ENCODE measurements at places on chromosomes 12 and 14. TPM values are rescaled to one million over a fixed set of nuclear protein-coding genes. Genes with fewer than 3 reads are reported as not detected.

Gene GPD1
- 0.41 TPM for total RNA-seq

Gene ST8SIA1
- total RNA-seq, result 0.32 TPM

Gene TMEM30B
- total RNA-seq, result 0.25 TPM

Gene TPPP2
- not detected for total RNA-seq

Gene CCER1
- total RNA-seq, result not detected

Gene C12orf54
- total RNA-seq, result not detected

Gene KLHL33
- 0.05 TPM for total RNA-seq

Gene SMCO3
- total RNA-seq, result not detected

Gene CLEC12A
- total RNA-seq, result 1.8 TPM

Gene CCDC77
- 14.1 TPM for total RNA-seq

Gene MRPL42
- 68.9 TPM for total RNA-seq

Gene TESPA1
- total RNA-seq, result 221 TPM

Gene CCDC88C
- total RNA-seq, result 175 TPM

Gene KRT6A
- total RNA-seq, result not detected

Gene SERPINA1
- total RNA-seq, result 0.16 TPM

Gene PLA2G1B
- total RNA-seq, result not detected

Gene ASPG
- not detected for total RNA-seq

Gene KRT83
- total RNA-seq, result not detected

Gene TEAD4
- total RNA-seq, result 2.7 TPM

Gene SCN8A
- 0.64 TPM for total RNA-seq

Gene LIN7A
- 0.18 TPM for total RNA-seq

Gene POLE
- total RNA-seq, result 154 TPM

Gene CPNE6
- not detected for total RNA-seq

Gene PDZRN4
- not detected for total RNA-seq

Gene MUCL1
- not detected for total RNA-seq

Gene SERPINA9
- not detected for total RNA-seq

Gene HCAR2
- not detected for total RNA-seq

Gene SLC10A1
- not detected for total RNA-seq

Gene C12orf50
- 0.09 TPM for total RNA-seq

Gene TMED10
- total RNA-seq, result 237 TPM

Gene CMA1
- not detected for total RNA-seq

Gene FOXG1
- total RNA-seq, result not detected

Gene NAV3
- not detected for total RNA-seq

Gene RTL1
- not detected for total RNA-seq

Gene TMEM117
- 0.75 TPM for total RNA-seq

Gene BICD1
- total RNA-seq, result 12.4 TPM

Gene LRCOL1
- total RNA-seq, result not detected

Gene ACOT6
- total RNA-seq, result not detected

Gene CIROP
- total RNA-seq, result not detected

Gene SIVA1
- 116 TPM for total RNA-seq

Gene BEGAIN
- 2.2 TPM for total RNA-seq

Gene DLGAP5
- 68.1 TPM for total RNA-seq

Gene EFCAB11
- 6.5 TPM for total RNA-seq

Gene PAPLN
- total RNA-seq, result 0.68 TPM

Gene NINJ2
- 8.6 TPM for total RNA-seq

Gene NAP1L1
- 504 TPM for total RNA-seq

Gene NANOG
- total RNA-seq, result not detected

Gene OTX2
- total RNA-seq, result not detected

Gene PRMT5
- total RNA-seq, result 78.8 TPM
